Breast epithelium (tissue), 4 donors: ENCODE measurements at places on chromosomes 4 and X. TPM values are rescaled to one million over a fixed set of nuclear protein-coding genes. Genes with fewer than 3 reads are reported as not detected.

GRCh38 chr4:81039351-81039972 lies 9.0 kb downstream of the BMP3 start:
- no peak for DNase-seq

DNA sequence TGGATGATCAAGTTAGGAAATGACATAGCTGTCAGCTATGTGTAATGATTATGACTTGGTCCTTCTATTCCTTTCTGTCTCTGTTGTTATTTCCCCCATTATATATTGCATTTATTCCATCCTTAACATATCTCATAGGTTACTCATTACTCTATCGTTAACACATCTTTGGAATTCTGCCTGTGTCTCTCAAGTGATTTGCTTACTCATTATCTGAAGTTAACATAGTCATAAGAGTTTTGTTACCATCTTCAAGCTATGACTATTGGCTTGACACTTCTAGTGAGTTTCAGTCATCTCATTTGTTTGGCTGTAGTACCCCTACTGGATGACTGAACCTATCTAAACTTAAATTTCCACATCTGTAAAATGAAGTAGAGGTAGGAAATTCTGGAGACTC lies 286.1 kb upstream of the PPP1R2C start:
- DNase-seq = no peak

- no peak for DNase-seq
Measured at GRCh38 chr4:130825284-130825683, 1729.3 kb downstream of the C4orf33 start.

DNA sequence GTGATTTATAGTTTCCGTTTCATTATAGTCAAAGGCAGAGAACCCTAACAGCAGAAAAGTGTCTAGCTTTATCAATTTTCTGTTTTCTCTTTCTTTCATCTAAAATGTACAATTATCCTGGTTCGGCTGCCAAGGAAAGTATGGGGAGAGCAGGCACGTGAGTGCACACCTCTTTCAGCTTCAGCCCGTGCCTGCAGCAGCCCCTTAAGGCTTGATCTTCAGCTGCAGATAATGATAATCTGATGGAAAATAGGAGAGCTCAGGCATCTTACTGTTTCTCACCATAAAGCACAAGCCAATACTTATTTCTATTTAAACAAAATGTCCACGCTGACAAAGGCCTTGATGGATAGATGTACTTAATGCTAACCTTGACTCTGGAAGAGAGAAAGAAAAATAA lies 334.4 kb downstream of the UNC5C start:
- no peak for DNase-seq

GRCh38 chrX:16454926-16455325 lies 195.0 kb upstream of the S100G start:
- DNase-seq = no peak

TIMP1 gene
- total RNA-seq = 85.9 TPM

PRR27 gene
- not detected for total RNA-seq

FGFR3 gene
- 3.5 TPM for total RNA-seq
